Activated CD8-positive, alpha-beta T cell treated with anti-CD3 and anti-CD28 coated beads, Interleukin-2, amount 10 ng/mL, durations not matched to agents 7 days and 5 days (primary cell): ENCODE measurements at places on chromosomes 11 and 22.

DNA sequence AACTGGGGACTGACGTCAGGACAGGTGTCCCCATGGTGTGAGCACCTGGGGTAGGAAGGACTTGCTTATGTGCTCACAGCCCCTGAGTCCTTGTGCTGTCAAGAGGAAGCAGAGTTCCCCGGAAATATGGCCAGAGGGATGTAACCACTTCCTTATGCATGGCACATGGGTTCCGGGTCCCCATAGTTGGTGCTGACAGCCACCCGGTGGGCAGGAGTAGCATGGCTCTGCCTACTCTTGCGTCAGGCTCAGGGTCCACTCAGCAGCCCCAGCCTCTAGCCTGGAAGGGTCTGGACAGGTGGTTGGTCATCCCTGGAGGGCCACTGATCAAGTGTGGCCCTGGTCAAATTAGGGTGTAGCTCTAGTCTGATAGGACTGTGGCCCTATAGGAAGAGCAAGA is 42.8 kb upstream of the CCND1 start:
- H3K36me3 ChIP-seq = no peaks in the 10 kb centered on the region
- DNase-seq = no peak
- no peak overlapping the region for H3K27ac ChIP-seq
- H3K4me3 ChIP-seq = no peak overlapping the region
- peaks cover 3% of the 10 kb centered on the region for H3K27me3 ChIP-seq

- DNase-seq = no peak
- H3K36me3 ChIP-seq = no peaks in the 10 kb centered on the region
- H3K27ac ChIP-seq = no peak overlapping the region
- H3K27me3 ChIP-seq = no peaks in the 10 kb centered on the region
- peaks cover 12% of the 10 kb centered on the region for H3K4me1 ChIP-seq
Measured at GRCh38 chr11:36282926-36283325, 6.3 kb downstream of the COMMD9 start.

GRCh38 chr22:39452740-39453040 is 4.1 kb upstream of the MGAT3 start:
- no peak overlapping the region for H3K4me3 ChIP-seq
- peaks cover 27% of the 10 kb centered on the region for H3K36me3 ChIP-seq
- H3K4me1 ChIP-seq = peaks cover 63% of the 10 kb centered on the region
- no peak overlapping the region for H3K27ac ChIP-seq

DNA sequence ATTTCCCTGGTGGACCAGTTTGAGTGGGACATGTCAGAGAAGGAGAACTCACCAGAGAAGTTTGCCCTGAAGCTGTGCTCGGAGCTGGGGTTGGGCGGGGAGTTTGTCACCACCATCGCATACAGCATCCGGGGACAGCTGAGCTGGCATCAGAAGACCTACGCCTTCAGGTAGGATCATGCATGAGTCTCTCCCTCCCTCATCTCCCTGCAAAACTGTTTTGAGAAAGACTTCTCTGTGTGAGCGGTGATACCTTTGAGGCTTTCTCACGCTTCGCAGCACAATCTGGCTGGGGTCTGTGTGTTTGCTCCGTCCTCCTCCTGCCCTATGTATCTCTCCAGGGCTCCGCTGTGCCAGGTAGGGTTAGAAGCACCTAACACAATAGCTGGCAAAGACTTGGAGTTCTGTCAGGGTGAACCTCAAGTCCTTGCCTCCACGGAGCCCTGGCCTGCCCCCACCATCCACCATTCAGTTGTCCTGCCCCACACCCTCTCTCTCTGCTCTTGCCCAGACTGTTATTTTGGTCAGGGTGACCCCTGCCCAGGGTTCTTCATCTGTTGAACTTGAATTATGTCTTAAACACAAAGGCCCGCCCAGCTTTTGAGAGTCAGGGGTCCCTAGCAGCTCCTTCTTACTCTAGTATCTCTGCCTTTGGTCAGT is 13.4 kb downstream of the DERL3 start:
- H3K4me1 ChIP-seq = peaks cover 55% of the 10 kb centered on the region
- H3K36me3 ChIP-seq = peaks cover 80% of the 10 kb centered on the region
- no peak for DNase-seq
- H3K4me3 ChIP-seq = no peak overlapping the region

DNA sequence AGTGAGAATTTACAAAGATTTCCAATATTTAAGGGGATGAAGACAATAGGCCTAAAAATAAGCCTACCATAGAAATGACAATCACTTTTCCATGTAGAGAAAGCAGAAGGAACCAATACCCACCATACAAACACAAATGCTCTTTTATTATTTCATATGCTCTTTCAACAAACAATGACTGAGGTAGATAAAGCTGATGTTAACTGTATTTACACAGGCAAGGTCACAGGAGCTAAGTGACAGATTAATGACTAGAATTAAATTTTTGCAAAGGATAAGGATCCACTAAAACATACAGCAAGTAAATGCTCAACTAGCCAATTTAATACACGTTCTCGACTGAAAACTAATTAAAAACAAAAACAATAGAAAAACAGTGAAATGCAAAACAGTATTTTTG is 34.2 kb downstream of the PICALM start:
- H3K27me3 ChIP-seq = no peaks in the 10 kb centered on the region
- no peak overlapping the region for H3K4me3 ChIP-seq
- H3K36me3 ChIP-seq = peaks cover 20% of the 10 kb centered on the region
- no peak overlapping the region for H3K27ac ChIP-seq
- H3K4me1 ChIP-seq = peaks cover 8% of the 10 kb centered on the region

DNA sequence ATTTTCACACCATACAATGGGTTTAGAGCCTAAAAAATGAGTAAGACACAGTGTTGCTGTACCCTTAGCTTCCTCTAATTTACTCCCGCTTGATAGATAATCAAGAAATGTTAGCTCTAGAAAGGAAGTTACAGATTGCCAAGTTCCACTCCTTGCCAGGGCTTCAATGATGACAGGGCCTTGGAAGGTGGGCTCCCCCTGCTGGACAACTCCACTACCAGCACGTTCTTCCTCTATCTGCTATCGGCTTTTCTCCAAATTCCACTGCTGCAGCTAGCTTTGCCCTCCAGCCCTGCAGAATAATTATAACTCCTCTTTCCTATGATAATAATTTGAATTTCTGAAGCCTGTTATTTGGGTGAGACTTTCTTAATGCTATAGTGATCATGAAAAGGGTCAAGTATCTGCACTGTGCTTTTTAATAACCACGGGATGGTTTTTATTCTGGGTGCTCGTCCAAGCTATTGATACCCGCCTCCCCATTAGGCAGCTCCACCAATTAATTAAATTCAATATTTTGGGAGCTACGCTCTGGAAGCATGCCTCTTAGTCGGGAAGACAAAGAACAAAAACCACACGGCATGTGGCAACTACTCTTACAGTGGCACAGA is 9.0 kb downstream of the SYN3 start:
- no peak overlapping the region for H3K4me3 ChIP-seq
- H3K27me3 ChIP-seq = peaks cover 26% of the 10 kb centered on the region
- no peak overlapping the region for H3K27ac ChIP-seq
- DNase-seq = peak; percentile 69

DNA sequence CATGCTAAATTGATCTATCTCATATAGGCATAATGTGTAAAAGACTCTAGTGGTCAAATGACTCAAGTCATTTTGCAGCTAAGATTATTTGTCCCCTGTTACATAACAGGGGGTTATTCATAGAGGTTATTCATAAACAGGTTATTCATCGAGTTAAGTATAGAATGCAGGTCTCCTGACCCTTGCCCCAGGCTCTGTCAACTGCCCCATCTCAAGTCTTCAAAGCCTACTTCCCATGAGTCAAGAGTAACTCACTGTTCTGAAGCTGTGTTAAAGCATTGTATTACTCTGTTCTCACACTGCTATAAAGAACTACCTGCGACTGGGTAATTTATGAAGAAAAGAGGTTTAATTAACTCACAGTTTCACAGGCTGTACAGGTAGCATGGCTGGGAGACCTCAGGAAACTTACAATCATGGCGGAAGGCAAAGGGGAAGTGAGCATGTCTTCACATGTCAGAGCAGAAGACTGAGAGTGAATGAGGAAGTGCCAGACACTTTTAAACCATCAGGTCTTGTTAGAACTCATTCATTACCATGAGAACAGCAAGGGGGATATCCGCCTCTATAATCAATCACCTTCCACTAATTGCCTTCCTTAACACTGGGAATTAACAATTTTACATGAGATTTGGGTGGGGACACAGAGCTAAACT is 226.2 kb upstream of the BLID start:
- no peak for DNase-seq
- no peak overlapping the region for H3K27ac ChIP-seq
- H3K36me3 ChIP-seq = no peaks in the 10 kb centered on the region
- H3K27me3 ChIP-seq = no peaks in the 10 kb centered on the region
- no peak overlapping the region for H3K4me3 ChIP-seq

DNA sequence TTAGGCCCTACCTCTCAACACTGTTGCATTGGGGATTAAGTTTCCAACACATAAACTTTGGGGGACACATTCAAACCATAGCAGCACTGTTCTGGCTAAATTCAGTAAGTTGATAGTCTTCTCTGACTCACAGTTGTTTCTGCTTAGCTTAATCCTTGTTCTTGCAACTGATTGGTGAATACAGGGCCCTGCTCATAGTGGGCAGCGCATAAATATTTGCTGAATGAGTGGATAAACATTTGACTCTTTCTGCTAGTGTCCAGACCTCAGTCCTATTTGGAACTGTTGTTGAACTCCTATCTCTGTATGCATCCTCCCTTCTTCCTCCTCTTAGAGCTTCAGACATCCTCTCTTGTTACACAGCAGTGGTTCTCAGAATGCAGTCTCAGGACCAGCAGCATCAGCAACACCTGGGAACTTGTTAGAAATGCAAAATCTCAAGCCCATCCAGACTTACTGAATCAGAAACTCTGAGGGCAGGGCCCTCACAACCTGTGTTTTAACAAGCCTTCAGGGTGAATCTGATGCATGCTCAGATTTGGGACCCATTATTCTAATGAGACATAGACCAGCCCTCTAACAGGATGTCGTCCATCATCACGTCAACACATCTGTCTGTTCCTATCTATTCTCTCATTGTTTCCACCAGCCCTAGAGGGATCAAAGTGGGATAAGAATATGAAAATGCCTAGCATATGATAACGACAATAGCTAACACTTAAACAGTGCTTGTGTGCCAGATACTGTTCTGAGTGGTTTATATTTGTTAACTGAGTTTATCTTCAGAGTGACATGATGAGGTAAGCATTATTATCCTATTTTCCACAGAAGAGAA is 22.3 kb downstream of the SPON1 start:
- no peaks in the 10 kb centered on the region for H3K36me3 ChIP-seq
- H3K4me3 ChIP-seq = no peak overlapping the region
- no peak overlapping the region for H3K27ac ChIP-seq

DNA sequence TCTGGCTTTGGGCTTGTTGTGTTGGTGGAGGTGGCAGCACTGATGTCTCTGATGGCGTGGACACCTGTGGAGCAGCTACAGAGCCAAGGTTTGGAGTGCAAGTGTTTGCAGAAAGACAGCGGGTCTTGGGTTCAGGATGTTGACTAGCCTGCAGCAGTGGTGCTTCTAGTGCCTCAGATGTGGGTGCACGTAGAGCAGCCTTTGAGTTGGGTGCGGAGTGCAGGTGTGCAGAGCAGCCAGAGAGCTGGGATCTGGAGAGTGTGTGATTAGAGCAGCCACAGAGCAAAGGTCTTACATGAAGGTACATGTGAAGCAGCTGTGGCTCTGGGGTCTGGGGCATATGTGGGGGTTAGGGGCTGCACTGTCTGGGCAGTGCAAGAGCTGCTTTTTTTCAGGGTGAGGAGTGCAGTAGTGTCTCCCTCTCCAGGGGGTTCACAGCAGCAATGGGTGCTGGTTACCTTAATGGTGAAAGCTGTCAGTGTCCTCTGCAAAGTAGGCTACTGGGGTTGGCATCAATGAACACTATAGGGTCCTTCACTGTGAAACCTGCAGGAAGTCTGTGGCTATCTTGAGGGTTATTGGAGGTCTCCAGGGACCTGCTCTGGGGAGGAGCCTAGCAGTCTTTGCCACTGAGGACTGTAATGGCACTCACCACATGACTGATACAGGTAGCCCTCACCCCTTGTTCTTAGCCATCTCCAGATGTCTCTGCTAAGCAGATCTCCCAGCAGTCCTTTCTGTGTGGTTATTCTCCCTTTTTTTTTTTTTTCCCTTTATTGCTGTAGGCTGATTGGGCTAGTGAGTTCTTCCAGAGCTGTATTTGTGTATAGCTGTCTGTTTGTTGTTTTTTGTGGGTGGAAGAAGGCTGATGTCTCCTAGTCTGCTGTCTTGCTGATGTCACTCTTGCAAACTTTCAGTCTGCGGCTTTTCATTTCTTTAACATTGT is 14.3 kb downstream of the BIRC2 start:
- peak overlapping the region; percentile 47 for H3K4me3 ChIP-seq
- peak overlapping the region; percentile 84 for H3K27ac ChIP-seq
- peak; percentile 63 for DNase-seq
- H3K36me3 ChIP-seq = peaks cover 80% of the 10 kb centered on the region
- H3K27me3 ChIP-seq = no peaks in the 10 kb centered on the region

DNA sequence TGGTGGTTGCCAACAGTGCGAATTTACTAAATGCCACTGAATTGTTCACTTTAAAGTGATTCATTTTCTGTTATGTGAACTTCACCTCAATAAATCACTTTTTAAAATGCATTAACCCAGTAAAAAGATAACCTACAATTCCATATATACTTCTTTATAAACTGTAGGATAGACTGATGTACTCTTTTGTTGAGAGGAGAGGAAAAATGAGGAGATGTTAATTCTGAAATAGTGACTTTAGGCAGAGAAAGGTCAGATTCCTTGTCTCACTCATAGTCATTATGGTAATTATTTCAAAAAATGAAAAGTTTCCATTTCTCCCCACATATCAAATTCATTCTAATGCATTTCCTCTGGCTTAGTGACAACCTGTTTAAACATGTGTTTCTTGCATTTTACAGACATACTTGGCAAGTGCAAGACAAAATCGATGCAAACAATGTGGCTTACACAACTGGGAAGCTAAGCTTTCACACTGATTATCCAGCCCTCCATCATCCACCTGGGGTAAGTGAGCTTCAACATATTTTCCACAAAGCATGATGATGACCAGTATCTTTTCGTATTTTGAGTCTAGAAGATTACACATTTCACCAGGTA is 74.5 kb downstream of the BBOX1 start:
- DNase-seq = no peak
- no peaks in the 10 kb centered on the region for H3K27me3 ChIP-seq
- no peak overlapping the region for H3K4me3 ChIP-seq
- H3K4me1 ChIP-seq = no peaks in the 10 kb centered on the region
- no peaks in the 10 kb centered on the region for H3K36me3 ChIP-seq
- no peak overlapping the region for H3K27ac ChIP-seq

GRCh38 chr11:60868682-60869450 is 1.5 kb downstream of the ZP1 start:
- H3K36me3 ChIP-seq = peaks cover 6% of the 10 kb centered on the region
- DNase-seq = peak; percentile 64
- H3K27me3 ChIP-seq = peaks cover 2% of the 10 kb centered on the region
- H3K27ac ChIP-seq = peak overlapping the region; percentile 87

- no peak for DNase-seq
- peaks cover 11% of the 10 kb centered on the region for H3K4me1 ChIP-seq
- H3K27me3 ChIP-seq = peaks cover 10% of the 10 kb centered on the region
Measured at GRCh38 chr11:60378354-60378753, at the start of gene MS4A7. Gene MS4A7, plus strand, starts transcription at chr11:60378532. Its CDS starts 4,610 bp downstream, at chr11:60383142.
